ENCODE measurements at places on chromosomes 1 and 21.
A peak's percentile ranks its signal among the peaks of the same experiment; 100 is the strongest.

GRCh38 chr1:181319907-181320306 is 163.4 kb upstream of the CACNA1E start:
- DNase-seq, result no peak

DNA sequence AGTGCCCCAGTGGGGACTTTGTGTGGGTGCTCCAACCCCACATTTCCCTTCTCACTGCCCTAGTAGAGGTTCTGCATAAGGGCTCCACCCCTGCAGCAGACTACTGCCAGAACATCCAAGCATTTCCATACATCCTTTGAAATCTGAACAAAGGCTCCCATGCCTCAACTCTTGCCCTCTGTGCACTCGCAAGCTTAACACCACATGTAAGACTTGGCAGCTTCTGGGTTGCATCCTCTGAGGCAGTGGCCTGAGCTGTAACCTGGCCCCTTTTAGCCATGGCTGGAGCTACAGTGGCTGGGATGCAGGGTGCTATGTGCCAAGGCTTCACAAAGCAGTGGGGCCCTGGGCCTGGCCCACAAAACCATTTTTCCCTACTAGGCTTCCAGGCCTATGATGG is 128.9 kb downstream of the TYW3 start:
- DNase-seq, result no peak

- no peak for DNase-seq
Measured at GRCh38 chr1:20017741-20018140, 38.3 kb upstream of the PLA2G2A start.

DNA sequence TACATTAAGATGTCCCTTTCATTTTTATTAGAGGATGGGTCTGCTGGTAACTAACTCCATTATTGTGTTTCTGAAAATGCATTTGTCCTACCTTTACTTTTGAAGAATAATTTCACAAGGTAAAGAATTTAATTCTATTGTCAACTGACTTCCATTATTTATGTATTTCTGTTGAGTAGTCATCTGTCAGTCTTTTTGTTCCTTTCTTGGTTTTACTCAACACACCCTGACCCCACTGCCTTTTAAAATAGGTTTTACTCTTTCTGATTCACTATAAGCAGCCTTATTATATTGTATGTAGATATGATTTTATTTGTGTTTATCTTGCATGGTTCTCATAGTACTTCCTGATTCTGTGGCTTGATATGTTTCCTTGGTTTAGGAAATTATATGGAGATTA is 237.5 kb downstream of the TGFB2 start:
- no peak for DNase-seq

DNA sequence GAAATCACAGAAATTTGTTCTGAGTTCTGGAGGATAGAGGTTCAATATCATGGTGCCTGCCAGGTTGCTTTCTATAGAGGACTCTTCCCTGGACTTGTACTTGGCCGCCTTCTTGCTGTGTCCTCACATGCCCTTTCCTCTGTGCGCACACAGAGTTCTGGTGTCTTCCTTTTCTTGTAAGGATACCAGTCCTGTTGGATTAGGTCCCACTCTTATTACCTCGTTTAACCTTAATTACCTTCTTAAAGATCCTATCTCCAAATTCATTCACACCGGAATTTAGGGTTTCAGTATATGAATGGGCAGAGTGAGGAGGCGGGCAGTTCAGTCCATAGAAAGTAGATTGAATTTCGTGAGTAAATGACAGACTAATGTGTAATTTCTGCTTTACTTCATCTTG is 413.9 kb downstream of the NCAM2 start:
- no peak for DNase-seq

GRCh38 chr1:35184495-35185199 is 8.3 kb downstream of the SFPQ start:
- no peak for DNase-seq

DNA sequence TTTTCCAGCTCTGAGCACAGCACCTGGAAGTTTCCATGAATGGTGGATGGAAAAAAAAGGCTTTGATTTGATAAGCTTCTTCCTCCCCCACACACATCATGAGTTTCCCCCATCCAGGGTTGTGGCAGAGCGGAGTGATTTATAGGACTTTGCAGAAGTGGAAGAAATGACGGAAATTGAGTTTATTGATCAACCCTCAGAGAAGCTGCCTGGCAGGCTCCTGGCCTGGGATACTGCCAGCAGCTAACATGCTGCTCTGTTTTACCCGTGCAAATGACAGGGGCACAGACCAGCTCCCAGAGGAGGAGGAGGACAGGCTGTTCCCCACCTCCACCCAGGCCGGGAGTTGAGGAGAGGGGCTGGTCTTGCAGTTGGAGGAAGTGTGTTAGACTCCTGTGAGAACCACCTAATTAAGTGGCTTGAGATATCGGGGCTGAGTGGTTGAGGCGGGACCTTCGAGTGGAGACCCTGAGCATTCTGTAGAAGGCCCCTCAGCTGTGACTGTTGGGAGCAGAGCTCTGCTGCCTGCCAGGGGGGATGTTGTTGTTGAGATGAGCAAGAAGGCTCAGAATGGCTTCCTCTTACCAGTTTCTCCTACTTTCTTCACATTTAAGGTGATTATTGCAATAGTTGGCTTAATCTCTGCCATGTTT is 21.8 kb downstream of the ADORA1 start:
- no peak for DNase-seq

GRCh38 chr1:219812491-219813203 is 115.7 kb downstream of the SLC30A10 start:
- peak; percentile 1 for DNase-seq

- peak; percentile 60 for DNase-seq
Measured at GRCh38 chr1:109425391-109426280, 612 bp downstream of the PSMA5 start.

GRCh38 chr1:58699011-58699762 is 675 bp downstream of the MYSM1 start:
- DNase-seq, result no peak

GRCh38 chr1:166133276-166133841 is 33.4 kb downstream of the FAM78B start:
- no peak for DNase-seq

DNA sequence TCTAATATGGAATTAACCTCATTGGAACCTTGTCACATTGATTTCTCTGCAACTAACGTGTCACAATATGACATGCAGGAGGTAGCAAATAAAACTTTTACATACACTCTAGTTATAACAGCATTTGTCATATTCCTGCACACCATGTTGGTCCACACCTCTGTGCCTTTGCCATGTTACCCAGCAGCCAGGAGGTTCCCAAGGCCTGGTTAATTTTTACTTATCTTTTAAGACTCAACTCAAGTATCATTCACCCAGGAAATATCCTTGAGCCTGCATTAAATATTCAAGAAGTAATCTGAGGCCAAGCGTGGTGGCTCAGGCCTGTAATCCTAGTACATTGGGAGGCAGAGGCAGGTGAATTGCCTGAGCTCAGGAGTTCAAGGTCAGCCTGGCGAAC is 447.2 kb upstream of the NR5A2 start:
- no peak for DNase-seq

Data from stimulated activated CD4-positive, alpha-beta T cell treated with anti-CD3 and anti-CD28 coated beads, Interleukin-4, amount 100 ng/mL, for 48 hours (primary cell).